Right kidney (tissue), 9 donors: ENCODE measurements at places on chromosomes 12 and 14.
A peak's percentile ranks its signal among the peaks of the same experiment; 100 is the strongest.

- no peak for DNase-seq
Observed at GRCh38 chr14:49418789-49419188, 167.4 kb downstream of the RPS29 start.

GRCh38 chr12:3888659-3889058, 15.5 kb upstream of the PARP11 start:
- DNase-seq = no peak

DNA sequence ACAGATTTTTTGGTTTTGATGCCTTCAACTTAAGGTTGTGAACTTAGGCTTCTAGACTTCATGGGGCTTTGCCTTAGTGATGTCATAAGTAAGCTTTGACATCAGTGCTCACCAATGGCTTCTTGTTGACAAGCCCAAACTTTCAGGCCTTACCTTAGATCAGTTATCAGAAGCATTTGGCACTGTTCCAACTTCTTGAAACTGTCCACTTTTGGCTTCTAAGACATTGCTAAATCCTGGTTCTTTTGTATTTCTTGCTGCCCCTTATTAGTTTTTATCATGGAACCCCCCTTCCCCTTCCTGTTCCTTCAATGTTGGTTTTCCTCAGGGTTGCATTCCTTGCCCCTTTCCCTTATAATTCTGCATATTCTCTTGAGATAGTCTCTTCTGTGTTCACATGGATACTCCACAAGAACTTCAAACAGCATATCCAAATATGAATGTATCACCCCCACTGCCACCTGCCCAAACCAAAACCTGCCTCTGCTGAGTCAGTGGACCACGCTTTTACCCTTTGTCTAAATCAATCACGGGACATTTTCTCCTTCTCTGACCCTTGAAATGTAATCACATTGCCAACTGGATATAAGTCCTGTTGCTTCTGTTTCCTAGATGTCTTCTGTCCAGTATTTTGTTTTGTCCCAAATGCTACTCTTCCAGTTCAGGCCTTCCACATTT, 7.9 kb downstream of the PFKM start:
- no peak for DNase-seq

DNA sequence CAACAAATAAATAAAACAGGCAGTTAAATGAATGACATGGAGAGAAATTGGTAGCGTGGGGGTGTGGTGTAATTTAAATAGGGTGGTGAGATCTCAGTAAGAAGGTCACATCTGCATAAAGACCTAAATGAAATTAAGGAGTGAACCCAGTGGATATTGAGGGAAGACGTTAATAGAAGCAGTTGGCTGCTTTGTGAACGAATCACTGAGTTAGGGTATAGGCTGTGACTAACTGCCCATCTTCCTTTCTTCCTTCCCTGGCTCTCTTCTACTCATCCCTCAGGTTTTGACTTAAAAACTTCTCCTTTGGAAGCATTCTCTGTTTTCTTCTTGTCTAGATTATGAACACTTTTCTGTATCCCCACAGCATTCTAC, 64.7 kb downstream of the BTG1 start:
- DNase-seq = no peak

DNA sequence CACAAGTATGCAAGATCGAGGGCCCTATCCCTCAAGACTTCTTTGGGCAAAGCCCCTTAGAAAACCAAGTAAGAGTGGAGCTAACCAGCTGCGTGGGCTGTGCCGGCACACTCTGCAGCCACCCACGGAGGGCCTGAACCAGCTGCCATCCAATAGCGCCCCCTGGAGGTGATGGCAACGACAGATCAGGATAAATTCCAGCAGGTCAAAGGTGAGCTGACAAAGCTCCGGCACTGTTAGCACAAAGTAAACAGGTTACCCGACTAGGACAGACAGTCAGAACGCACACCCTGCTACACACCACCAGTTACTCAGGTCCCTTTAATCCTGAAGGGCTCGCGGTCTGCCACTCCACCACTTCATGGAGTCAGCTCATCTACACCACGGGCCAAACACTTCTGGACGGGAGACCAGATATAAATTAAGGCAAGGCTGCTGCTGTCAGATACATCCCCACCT, 4.9 kb downstream of the ZBTB39 start:
- DNase-seq = peak; percentile 35

- no peak for DNase-seq
Observed at GRCh38 chr12:5379749-5380496, 52.0 kb upstream of the NTF3 start.

DNA sequence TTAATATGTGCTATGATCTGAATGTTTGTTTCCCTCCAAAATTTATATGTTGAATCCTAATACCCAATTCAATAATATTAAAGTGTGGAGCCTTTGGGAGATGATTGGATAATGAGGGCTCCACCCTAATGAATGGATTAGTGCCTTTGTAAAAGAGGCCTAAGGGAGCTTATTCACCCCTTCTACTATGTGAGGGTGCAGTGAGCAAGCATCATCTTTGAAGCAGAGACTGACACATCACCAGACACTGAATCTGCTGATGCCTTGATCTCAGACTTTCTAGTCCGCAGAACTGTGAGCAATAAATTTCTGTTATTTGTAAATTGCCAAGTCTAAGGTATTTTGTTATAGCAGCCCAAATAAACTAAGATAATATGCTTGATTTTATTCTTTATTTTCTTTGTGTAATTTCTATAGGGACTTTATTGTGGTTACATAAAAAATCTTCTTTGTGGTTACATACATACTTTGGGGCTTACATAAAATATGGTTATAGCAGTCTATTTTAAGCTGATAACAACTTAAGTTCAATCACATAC, 131.1 kb upstream of the SLC38A2 start:
- no peak for DNase-seq

DNA sequence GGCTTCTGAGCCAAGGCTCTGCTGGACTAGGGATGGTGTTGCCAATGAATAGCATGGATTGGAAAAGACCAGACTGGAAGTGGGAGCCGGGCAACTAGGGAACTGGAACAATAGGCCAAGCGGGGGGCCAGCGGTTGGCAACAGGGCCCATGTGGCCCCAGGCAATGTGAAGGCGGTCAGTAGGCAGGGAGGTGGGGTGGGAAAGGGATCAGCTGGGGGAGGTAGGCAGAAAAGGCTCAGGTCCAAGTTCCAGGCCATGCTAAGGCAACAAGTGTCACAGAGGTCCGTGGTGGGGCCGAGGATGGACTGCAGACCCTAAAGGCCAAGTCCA, 14.9 kb upstream of the MLXIP start:
- DNase-seq = no peak

- DNase-seq = no peak
Observed at GRCh38 chr12:93302331-93303229, 75.1 kb upstream of the NUDT4 start.

GRCh38 chr14:102554821-102555819, 37.3 kb upstream of the RCOR1 start:
- peak; percentile 79 for DNase-seq

- no peak for DNase-seq
Observed at GRCh38 chr14:27672047-27672446, 1074.2 kb upstream of the NOVA1 start.

DNA sequence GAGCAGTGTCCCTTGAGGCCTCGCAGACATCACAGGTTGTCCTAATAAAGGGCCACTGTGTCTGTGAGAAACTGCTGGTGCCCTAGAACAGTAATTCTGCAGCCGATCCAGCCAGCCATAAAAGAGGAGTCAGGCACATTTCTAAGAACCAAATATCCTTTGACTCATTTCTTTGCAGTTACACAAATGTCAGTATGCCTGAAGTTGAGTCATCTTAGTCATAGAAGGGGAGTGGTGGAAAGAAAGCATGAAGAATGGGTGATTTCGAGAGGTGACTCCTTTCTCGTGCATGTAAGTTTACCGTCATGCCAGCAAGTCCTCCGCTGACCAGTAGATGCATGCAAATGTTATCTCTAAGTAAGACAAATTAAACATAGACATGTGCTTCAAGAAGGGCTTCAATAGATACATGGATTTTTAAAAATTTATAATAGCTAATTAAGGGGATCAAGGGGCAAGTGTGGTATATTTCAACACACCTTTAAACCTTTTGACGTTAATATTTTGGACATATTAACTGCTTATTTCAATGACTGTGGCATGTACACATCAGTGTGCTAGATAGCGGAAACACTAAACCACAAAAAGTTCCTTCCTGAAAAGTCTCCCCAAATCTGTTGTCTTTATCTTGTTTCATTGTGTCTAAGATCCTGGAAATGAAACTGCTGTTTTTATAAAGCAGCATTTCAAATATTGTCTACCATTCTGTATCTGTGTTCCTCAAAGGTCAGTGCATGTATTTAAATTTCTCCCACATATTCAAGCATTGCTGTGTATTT, 497.4 kb downstream of the NPAS3 start:
- no peak for DNase-seq

- DNase-seq = no peak
Observed at GRCh38 chr14:51500776-51501175, 150.9 kb upstream of the FRMD6 start.

DNA sequence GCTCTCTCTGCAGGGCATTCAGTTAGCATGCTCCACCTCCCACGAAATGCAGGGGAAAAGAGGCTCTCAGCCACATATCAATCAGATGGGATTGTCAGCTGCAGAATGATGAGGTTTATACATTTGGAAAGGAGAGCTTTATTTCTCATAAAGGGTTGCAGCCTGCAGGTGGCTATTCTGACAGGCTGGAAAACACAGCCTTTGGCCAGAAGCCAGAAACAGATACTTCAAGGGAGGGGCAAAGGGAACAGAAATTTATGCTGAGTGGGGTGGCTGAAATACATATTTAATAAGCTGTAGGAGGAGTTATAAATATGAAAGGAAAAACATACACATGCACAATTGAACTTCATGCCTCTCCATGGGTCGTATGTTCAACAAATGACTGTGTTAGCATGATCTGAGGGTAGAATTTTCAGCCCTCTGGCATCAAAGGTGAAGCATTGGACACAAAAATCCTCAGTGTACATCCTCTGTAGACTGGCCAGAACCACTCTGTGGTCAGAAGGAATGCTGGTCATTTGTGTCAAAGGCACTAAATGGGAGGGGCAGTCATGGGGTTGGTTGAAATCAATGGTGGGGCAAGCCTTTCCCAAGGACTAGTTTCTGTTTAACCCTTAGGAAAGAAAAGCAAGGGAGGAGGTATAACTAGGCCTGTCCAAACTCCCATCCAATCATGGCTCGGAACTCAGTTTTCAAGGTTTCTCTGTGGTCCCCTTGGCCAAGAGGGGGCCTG, 62.4 kb downstream of the TMX1 start:
- DNase-seq = no peak

GRCh38 chr12:132448463-132448820, 41.5 kb upstream of the FBRSL1 start:
- no peak for DNase-seq

DNA sequence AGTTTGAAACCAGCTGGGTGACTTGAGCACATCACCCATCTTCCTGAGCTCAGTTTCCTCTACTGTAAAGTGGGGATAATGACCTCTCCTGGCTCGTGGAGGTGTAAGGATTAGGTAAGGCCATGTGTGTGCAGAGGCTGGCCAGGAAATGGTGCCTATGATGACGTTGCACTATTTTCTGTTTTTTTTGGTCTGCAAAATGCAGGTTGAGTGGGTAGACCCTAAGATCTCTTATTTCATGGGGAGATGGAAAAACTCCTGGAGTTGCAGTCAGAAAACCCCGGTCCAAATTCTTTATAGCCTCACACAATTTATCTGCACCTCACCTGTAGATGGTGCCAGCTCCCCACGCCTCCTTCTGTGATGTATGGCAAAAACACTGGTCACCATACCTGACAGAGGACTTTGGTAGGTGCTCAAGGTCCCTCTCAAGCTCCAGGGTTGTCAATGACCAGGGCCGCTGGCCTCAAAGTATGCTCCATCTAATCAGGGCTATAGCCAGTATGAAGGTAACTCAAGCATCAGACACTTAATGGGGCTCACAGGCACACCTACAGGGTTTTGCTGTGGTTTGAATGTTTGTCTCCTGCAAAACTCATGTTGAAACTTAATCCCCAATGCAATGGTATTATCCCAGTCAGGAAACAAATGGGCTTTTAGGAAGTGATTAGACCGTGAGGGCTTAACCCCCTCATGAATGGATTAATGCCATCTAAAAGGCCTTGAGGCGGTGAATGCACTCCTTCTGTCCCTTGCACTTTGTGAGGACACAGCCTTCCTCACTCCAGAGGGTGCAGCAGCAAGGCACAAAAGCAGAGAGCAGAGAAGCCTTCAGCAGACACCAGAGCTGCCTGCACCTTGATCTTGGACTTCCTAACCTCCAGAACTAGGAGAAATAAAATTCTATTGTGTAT, 17.6 kb downstream of the C14orf132 start:
- DNase-seq = no peak

GRCh38 chr12:95116773-95117172, 43.4 kb upstream of the NR2C1 start:
- no peak for DNase-seq

DNA sequence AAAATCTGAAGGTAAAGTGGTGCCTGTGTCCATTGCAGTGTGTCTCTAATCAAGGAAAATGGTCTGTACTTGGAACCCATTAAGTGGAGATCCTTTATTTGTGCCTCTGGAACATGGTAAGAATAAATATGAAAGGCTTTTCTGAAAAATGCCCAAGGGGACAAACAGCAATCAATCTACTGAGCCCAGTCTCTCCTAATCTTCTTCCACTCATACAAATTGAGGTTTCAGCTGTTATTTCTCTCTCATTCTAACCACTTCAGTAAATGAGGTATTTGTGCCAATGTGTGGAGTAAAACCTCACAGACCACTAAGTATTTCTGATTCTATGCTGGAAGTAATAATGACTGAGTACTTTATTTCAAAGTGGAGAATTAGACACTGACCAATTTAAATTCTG, 82.3 kb upstream of the ST8SIA1 start:
- no peak for DNase-seq

GRCh38 chr12:75482646-75483045, 2.1 kb downstream of the GLIPR1 start:
- no peak for DNase-seq

DNA sequence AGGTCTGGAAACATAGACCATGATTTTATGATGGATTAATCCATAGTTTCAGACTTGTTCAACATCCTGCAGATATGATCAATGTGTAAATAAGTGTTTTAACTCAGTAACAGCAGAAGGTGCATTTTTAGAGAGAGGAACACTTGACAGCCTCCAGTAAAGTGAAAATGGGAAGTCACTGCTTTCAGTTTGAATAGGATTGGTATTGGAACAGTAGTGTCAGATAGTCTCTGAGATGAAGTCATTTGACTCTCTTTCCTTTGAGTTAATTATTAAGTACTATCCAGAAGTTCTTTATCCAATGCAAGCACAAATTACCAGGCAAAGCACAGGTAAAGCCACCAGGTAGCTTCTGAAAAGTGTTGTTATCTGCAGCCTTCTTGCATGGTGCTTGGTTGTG, 14.5 kb upstream of the NAV3 start:
- no peak for DNase-seq

DNA sequence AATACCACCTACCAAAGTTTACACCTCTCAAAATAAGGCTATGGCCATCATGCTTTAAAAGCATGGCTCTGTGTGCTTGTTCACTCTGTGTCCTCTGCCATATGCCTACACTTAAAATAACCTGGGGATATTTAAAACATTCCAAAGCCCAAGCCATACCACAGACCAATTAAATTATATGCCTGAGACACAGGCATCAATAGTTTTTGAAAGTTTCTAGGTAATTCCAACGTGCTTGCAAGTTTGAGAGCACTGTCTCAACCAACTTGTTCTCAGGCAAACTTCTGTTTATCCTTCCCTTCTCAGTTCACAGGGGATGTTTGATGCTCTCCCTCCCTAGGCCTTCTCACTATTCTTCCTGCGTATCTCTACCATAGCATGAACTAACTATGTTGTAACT, 3.4 kb upstream of the FRMD6 start:
- no peak for DNase-seq

- DNase-seq = no peak
Observed at GRCh38 chr12:22551624-22552023, 7.3 kb upstream of the C2CD5 start.
